ENCODE measurements at places on chromosomes 6 and 20.

DNA sequence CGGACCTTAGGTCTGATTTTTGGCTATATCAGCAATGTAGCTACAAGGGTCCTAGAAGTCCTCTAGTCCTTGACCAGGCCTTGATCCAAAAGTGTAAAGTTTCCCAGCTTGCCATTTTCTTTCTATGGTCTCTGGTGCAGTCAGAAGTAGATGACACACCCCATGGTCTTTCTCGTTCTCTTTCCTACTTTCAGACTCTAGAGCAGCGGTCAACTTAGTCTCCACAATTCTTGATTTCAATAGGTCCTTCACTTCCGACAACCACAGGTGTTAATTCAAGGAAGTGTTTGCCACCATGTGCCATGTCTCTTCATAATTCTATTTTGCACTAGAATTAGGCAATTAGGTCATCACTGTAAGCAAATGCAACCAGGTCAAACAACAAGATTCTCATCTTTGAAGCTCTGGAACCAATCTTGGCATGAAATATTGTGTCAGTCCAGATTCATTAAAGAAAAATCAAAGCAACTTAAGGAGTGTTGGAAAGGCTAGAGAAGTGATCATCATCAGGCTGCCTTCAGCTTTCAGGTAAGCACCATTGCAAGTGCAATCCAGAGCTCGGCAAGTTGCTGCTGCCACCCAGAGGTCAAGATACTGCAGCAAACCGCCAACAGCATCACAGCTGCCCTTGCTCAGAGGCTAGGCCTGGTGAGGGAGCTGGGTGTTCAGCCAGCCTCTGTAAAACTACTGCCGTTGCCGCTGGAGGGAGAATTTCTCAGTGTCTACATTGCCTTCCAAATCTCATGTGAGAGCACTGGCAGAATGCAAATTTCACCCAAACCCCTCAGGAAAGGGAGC, 5.6 kb upstream of the SYNE1 start:
- DNase-seq = no peak

- DNase-seq = no peak
Measured at GRCh38 chr20:50196896-50197295, 6.3 kb downstream of the CEBPB start.

GRCh38 chr6:160766989-160767646, 65.1 kb downstream of the PLG start:
- DNase-seq = no peak

DNA sequence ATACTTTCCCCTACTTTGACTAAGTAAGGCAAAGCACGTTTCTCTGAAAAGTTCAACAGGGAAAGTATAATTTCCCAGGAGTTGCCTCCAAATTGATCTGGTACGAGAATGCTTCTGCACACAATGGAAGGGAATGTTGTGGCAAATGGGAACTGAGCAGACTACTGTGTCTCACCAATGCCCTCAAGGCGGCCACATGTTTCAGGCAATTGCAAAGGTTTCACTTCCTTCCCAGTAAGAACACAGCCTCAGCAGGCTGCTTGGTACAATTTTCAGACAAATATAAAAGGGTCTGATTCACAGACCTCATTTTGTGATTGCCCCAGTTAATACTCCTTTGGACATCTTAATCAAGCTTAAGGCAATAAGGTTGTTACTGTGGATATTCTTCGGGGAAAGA, 71.2 kb downstream of the KIAA0319 start:
- DNase-seq = no peak

GRCh38 chr6:33755070-33755869, 8.6 kb upstream of the IP6K3 start:
- DNase-seq = no peak

- no peak for DNase-seq
Measured at GRCh38 chr20:34925981-34926380, 29.6 kb downstream of the GSS start.

DNA sequence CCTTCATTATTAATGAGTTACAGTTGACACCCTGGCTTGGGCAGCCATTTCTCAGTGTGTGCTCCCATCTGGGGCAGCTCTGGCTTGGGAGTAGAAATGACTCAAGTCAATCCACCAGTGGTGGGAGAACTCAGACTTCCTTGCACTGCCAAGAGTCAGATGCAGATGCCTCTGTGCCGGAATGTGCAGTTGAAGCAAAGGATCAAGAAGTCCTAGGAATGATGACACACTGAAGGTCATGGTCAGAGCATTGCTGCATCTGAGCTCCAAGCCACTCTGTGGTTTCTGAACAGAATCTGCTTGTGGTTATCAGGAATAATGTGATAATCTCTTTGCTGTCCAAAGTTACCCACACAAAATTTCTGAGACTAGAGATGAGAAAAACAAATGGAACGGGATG, 19.5 kb upstream of the PAX1 start:
- no peak for DNase-seq

GRCh38 chr6:89273816-89274215, 41.3 kb downstream of the GABRR2 start:
- no peak for DNase-seq

GRCh38 chr6:54618572-54618971, 228.0 kb upstream of the FAM83B start:
- DNase-seq = no peak

DNA sequence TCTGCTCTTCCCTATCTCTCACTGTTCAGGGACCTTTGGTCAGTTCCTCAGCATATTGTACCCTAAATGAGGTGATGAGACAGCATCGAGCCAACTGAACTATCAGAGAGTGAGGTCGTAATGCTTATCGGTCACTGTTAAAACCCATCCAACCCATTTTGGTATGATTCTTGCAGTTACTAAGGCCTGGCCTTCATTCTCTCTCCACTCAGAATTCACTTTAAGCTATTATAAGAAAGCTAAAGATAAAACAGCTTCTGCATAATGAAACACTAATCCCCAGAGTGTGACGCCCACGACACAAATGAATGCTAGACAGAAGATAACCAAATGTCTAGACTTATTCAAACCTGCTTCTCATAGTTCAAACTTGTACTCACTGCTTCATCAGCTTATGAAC, 175.8 kb downstream of the GMPR start:
- DNase-seq = no peak

DNA sequence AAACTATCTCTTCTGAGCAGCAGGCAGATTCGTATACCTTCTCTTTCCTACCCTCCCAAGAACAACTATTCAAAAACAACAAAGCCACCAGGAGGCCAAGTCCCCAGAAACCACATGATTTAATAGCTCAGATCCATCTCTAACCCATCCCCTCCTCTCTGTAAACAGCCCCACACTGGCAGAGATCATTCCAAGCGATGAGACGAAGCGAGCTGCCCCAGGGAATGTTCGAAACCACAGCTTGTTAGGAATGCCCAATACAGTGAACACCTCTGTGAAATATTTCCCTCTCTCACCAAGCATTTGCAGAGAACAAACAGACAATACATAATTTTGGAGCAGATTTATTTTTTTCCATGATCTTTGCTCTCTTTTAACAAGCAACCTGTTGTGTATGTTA, 231.8 kb downstream of the SOD2 start:
- no peak for DNase-seq

DNA sequence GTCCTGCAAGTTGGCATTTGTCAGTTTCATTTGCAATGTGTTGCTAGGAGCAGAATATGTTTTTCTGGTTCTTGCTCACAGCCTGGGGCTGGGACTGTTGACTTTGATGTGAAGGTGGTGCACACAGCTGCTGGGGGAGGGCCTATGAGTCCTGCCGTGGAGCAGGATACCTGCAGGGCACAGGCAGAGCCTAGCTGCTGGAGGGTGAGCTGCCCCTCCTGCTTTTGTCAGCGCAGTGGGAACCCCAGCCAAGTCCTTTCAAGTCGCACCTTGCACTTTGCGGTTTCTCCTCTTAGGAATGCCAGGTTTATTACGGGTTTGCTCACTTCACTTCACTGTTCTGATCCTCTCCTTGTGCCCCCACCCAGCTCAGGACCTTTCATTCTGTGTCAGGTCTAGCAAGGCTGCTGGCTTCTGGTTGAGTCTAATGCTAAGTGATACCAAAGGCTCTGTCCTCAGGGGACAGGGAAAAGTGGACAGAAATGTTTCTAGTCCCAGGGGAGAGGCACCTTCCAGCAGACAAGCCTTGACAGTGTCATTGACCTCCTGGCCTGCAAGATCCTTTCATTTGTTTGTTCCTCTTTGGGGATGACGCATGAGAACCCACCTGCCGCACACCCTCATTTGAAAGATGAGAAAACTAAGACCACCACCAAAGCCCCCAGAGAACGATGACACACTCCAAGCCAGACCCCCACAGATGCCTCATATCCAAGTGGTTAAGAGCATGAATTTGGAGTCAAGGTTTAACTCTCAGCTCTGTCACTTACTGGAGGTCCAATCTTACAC, 2.7 kb upstream of the SPO11 start:
- DNase-seq = no peak

DNA sequence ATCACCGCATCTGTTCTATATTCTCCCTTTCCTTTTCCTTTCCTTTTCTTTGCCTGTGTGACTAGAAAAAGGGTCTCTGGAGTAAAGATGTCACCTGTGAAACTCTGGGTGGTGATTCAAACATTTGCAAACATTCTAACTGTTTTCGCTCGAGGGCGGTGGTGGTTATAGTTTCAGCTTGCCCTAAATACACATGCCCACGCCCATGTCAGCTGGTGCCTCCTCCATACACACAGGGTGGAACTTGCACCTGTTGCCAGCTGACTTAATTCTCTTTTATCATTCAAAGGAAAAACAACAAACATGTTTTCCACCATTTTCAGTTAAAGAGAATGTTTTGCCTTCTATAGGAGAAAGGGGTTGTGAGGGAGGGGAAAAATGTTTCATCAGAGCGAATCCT, 381.9 kb upstream of the ARID1B start:
- DNase-seq = no peak

DNA sequence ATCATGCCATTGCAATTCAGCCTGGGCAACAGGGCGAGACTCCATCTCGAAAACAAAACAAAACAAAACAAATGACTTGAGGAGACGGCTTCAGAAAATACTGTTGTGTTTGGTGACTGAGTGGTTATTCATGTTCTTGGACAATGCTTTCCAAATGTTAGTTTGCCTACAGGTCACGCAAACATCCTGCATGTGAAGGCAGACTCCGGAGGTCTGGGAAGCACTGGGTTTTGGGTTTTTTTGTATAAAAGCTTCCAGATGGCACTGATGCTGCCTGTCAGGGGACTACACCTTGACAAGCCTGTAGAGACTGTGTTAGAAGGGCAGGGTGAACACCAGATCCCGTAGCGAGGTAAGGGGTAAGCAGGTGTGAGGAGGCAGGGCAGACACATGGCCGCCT, 81.7 kb downstream of the THBS2 start:
- DNase-seq = no peak

- no peak for DNase-seq
Measured at GRCh38 chr6:118354641-118355040, 193.5 kb upstream of the PLN start.

DNA sequence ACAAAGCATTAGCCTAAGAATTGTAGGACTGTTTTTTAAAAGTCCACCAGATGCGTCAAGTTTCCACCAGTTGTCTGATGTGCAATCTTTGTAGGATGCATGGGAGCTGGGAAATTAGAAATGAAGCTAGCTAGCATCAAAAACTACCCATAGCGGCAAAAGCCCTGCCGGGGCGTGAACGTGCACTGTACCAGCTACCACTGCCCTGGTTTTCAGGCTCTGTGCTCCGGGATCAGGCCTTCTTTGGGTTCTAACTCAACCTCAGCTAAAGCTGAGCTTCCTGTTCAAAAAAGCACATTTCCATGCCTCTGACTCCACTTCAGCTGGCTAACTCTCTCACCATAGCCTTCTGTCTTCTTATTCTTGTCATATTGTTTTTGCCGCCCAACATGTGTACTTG, 26.9 kb upstream of the FUCA2 start:
- no peak for DNase-seq

- no peak for DNase-seq
Measured at GRCh38 chr6:91480402-91480801, 893.5 kb upstream of the MAP3K7 start.

GRCh38 chr6:34891296-34891695, 2.2 kb downstream of the ANKS1A start:
- DNase-seq = no peak

DNA sequence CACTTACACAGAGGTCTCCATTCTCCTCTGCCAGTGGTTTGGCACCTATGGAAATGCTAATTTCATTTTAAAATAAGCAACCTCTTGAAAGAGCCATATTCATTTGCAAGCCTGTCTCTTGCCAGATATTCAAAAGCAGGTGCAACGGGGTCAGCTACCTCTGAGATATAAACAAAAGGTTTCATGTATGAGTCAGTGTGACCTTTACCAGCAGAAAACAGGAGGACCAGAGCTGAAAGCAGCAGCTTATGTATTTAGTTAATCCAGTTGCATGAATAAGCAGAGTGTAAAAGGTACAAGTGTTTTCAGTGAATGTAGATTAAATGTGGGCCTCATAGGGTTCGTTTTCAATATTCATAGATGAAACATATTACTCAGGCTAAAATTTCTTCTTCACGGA, 56.0 kb downstream of the TENT5A start:
- no peak for DNase-seq

DNA sequence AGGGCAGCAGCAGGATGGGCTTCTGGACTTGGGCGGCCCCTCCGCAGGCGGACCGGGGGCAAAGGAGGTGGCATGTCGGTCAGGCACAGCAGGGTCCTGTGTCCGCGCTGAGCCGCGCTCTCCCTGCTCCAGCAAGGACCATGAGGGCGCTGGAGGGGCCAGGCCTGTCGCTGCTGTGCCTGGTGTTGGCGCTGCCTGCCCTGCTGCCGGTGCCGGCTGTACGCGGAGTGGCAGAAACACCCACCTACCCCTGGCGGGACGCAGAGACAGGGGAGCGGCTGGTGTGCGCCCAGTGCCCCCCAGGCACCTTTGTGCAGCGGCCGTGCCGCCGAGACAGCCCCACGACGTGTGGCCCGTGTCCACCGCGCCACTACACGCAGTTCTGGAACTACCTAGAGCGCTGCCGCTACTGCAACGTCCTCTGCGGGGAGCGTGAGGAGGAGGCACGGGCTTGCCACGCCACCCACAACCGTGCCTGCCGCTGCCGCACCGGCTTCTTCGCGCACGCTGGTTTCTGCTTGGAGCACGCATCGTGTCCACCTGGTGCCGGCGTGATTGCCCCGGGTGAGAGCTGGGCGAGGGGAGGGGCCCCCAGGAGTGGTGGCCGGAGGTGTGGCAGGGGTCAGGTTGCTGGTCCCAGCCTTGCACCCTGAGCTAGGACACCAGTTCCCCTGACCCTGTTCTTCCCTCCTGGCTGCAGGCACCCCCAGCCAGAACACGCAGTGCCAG, at the start of gene TNFRSF6B:
Gene TNFRSF6B (plus strand): TSS at position 25 of the 729 bp plus-strand sequence. CDS start 116 bp downstream, at position 141.
- DNase-seq = no peak

- no peak for DNase-seq
Measured at GRCh38 chr6:118881440-118882313, 12.3 kb upstream of the ASF1A start.

DNA sequence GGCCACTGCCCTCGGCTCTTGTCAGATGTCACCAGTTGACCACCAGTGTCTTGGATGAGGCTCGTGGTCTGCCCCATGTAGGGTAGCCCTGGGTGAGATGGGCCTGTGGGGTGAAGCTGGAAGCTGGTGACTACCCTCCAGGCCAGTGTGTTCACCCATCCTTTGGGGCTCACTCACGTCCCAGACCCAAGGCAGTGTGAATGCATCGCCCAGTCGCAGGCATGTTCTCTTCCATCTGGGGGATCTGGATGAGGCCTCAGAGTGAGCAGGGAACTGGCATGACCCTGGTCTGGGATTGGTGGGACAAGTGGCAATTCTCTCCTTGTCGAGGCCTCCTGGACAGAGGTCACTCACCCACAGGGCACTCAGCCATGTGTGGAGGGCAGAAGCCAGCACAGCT, 120.1 kb upstream of the PHACTR3 start:
- DNase-seq = no peak

- no peak for DNase-seq
Measured at GRCh38 chr20:43438578-43439316, 18.9 kb upstream of the SRSF6 start.

GRCh38 chr6:99032396-99032795, 84.7 kb upstream of the FBXL4 start:
- DNase-seq = no peak

- no peak for DNase-seq
Measured at GRCh38 chr6:110949679-110950285, 8.7 kb upstream of the GTF3C6 start.
